ENCODE measurements at places on chromosomes 5 and 9. TPM values are rescaled to one million over a fixed set of nuclear protein-coding genes. Genes with fewer than 3 reads are reported as not detected.

DNA sequence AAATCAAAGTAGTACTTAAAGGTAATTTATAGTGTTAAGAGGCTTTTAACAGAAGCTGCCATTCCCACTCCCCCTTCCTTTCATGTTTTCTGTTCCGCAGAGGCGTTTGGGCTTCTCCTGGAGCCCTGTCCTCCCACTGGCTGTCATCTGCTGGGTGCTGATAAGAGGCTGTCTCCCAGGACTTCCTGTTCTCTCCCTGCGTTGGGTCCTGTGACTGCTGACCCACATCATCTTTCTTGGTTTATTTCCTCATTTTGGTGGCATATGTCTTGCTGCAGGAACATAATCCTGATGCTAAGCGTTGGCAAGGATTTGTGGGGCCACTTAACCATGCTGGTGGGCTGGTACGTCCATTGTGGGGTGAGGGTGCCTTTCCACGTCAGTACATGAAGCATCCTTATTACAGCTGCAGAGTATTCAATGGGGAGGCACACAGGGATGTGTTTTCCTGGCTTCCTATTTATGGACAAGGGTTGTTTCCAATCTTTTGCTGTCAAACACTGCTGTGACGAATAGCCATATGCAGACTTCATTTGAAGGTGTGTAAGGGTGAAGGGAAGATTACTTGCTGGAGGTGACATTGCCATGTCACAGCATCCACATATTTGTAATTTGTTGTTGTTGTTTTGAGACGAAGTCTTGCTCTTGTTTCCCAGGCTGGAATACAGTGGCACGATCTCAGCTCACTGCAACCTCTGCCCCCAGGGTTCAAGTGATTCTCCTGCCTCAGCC lies 22.3 kb upstream of the RNF130 start:
- DNase-seq = peak; percentile 75

DNA sequence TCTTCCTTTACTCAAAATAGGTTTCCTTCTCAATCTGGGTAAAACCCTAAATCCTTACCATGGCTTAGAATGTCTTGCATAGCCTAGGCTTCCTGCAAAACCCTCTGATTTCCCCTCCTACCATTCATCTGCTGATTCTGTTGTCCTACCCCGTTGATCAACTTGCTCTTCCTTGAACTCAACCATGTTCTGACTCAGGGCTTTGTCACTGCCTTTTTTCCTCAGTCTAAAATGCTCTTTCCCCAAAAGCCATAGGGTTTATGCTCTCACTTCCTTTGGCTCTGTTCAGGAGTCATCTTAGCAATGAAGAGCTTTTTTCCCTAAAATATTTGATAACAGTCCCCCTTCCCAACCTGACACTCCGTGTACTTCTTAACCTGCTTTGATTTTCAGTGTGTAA lies 79.4 kb upstream of the IZUMO3 start:
- no peak for DNase-seq

DNA sequence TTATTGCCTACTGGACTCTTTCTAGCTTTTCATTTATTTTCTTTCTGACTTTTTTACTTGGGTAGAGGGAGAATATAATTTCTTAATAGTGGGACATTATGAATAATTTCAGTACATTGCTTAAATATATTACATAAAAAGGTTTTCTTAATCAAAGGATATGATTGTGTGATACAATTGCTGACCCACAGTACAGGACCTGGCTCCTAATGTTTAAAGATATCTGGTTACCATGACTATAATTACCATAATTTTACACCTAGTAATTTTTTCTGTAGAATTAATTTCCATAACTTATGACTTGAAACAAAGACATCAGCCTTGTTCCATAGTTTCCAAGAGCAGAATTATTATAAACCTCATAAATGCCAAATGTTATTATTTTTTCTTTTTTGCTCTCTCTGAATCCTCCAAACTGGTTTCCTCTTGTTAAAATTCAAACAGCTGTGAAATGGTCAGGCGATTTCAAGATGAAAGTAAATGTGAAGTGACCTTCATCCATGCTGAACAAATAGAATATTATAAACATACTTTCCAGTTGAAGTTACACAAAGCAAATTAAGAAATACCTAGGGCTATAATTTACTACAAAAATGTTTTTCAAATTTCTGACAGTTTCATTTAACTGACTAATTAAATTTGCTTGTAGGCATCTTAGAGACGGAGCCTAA lies 301.2 kb upstream of the TYRP1 start:
- no peak for DNase-seq

- DNase-seq = no peak
Measured at GRCh38 chr9:114263853-114264510, 58.9 kb upstream of the ORM1 start.

Gene GADD45G
- total RNA-seq = 29.6 TPM

GRCh38 chr5:138653502-138653901 lies 78.3 kb upstream of the HSPA9 start:
- DNase-seq = no peak

Gene ANXA6
- total RNA-seq = 257 TPM

- peak; percentile 81 for DNase-seq
Measured at GRCh38 chr9:122261469-122261881, 3.2 kb downstream of the RBM18 start.

Gene WDR31
- total RNA-seq = 10.9 TPM

GRCh38 chr9:97665742-97666141 lies 31.4 kb downstream of the XPA start:
- no peak for DNase-seq

Gene IL7R
- total RNA-seq = 0.92 TPM

DNA sequence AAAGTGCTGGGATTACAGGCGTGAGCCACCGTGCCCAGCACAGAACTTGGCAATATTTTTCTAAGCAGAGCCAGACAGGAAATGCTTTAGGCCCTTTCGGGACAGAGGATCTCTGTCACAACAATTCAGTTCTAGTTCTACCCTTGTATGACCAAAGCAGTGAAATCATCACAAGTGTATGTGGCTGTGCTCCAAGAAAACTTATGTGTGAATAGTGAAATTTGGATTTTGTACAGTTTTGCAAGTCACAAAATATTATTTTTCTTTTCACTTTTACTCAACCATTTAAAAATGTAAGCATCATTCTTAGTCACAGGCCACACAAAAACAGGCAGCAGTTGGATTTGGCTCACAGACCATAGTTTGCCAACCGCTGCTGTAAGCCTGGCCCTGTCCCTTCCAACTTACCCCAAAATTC lies 20.4 kb upstream of the PRUNE2 start:
- DNase-seq = no peak

- no peak for DNase-seq
Measured at GRCh38 chr5:158383486-158383885, 524.5 kb upstream of the CLINT1 start.

Gene FUT7
- total RNA-seq = 0.22 TPM

DNA sequence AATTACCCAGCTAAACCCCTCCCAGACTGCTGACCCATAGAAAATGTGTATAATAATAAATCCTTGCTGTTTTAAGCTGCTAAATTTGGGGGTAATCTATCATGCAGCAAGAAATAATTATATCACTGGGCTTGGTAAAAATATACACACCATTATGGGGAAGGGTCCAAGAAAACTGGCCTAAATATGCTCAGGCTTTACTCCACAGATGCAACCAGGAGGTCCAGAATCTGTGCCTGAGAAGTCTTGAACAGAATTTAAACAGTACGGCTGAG lies 102.5 kb upstream of the SLC44A1 start:
- DNase-seq = no peak

Gene GPX3
- 461 TPM for total RNA-seq

GRCh38 chr5:151902215-151902614 lies 22.4 kb downstream of the GLRA1 start:
- no peak for DNase-seq

Gene PCDHGB3
- 14.2 TPM for total RNA-seq

Gene SPINK5
- 0.16 TPM for total RNA-seq

GRCh38 chr9:134757216-134757975 lies 115.8 kb downstream of the COL5A1 start:
- DNase-seq = no peak

GRCh38 chr5:149265597-149265996 lies 6.1 kb upstream of the AFAP1L1 start:
- no peak for DNase-seq

DNA sequence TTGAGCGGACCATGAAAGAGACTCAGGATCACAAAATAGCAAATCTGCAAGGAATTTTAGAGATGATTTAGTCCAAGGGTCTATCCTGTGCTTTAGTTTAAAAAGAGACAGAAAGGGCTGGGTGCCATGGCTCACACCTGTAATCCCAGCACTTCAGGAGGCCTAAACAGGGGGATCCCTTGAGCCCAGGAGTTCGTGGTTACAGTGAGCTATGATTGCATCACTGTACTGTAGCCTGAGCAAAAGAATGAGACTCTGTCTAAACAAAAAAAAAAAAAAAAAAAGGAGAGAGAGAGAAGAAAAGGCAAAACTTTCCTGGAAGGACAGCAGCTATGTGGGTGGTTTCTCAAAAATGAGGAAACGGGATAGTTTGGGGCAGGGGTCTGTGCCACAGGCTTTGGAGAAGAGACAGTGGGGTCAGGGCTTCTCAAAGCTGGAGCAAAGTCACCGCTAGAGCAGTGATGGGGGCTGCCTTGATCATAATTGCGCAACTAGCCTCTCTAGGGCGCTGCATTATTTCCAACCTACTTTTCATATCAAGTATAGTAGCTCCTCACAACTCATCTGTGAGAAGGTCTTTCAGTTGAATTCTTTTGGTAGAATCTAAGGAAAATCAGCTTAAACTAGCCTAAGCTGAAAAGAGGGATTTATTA lies 8.5 kb upstream of the ANKH start:
- DNase-seq = no peak

DNA sequence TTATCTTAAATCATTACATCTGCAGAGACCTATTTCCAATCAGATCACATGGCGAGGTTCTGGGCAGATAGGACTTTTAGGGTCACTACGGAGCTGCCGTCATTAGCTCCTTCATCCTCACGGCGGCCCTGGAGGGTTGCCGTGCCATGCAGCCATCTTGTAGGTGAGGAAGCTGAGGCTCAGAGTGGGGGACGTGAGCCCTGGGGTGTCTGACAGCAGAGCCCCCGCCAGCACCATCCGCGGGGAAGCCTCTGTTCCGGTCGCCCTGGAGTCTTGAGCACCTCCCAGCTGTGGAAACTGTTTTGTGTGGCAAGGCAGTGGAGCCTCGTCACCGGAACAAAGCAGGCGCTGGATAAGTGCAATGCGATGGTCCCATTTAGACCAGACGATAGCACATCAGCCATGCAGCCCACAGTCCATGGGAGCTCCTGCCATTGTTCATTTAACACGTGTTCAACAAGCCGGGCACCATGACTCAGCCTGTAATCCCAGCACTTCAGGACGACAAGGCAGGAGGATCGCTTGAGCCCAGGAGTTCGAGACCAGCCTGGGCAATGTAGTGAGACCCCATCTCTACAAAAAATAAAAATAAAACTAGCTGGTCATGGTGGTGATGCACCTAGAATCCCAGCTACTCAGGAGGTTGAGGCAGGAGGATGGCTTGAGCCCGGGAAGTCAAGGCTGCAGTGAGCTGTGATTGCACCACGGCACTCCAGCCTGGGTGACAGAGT lies 61.9 kb downstream of the KCNT1 start:
- DNase-seq = no peak

- DNase-seq = no peak
Measured at GRCh38 chr5:31771500-31771899, 132.6 kb downstream of the PDZD2 start.

DNA sequence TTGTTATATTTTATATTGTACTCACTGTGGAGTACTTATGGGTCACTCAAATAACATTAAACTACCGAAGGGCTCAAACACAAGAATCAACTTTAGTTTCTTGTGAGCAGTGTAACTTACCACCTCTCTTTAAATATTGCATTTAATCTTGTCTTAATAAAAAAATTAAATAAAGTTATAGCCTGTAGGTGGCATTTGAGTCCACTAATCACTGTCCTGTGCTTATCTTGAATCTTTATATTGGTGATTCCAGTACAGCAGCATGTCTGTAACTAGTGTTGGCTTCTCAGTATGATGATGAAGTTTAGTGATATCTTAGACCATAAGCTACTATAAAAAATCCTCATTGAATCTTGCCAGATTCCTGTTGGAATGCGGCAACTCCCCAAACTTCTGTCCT lies 313.8 kb downstream of the FAM170A start:
- no peak for DNase-seq

DNA sequence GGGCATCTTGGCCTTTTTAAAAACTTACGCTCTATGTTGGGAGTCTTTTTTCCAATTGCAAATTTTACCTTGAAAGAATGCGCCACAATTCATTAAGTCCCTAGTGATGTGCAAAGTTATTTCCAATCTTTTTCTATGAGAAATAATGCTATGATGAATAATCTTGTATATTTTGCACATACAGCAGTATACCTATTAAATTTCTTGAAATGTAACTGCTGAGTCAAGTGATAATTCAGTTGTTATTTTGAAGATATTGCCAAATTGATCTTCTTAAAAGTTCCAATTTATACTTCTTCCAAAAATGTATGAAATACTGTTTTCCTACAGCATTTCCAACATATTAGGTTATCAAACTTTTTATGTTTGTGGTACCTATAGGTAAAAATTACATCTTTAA lies 92.8 kb upstream of the PPP2R2B start:
- DNase-seq = no peak

- no peak for DNase-seq
Measured at GRCh38 chr5:81787474-81788242, 36.8 kb upstream of the SSBP2 start.

Gene SLC25A2
- total RNA-seq = not detected

- DNase-seq = no peak
Measured at GRCh38 chr9:36748322-36748899, 175.7 kb downstream of the MELK start.

Gene HTR4
- total RNA-seq = 0.70 TPM

Gene INVS
- 10.6 TPM for total RNA-seq

- DNase-seq = no peak
Measured at GRCh38 chr5:84642324-84642723, 257.6 kb upstream of the EDIL3 start.

DNA sequence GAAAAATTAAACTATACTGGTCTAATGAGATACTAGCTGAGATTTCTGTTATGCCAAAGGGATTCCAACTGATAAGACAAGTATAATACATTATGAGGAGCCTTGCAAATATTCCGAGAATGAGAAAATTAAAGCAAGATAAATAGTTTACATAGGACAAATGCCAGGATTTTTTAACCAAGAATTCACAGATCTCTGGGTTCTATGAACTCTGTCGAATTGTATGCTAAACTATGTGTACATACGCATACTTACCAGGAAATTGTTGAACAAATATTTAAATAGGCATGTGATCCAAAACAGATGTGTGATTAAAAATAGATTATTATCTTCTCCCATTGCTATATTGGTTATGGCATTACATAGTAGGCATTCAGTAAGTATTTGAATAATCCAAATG lies 616.6 kb downstream of the GABRG2 start:
- DNase-seq = no peak

Measured in cardiac septum (tissue), 1 donor.